ENCODE measurements at places on chromosomes 5 and 9.

DNA sequence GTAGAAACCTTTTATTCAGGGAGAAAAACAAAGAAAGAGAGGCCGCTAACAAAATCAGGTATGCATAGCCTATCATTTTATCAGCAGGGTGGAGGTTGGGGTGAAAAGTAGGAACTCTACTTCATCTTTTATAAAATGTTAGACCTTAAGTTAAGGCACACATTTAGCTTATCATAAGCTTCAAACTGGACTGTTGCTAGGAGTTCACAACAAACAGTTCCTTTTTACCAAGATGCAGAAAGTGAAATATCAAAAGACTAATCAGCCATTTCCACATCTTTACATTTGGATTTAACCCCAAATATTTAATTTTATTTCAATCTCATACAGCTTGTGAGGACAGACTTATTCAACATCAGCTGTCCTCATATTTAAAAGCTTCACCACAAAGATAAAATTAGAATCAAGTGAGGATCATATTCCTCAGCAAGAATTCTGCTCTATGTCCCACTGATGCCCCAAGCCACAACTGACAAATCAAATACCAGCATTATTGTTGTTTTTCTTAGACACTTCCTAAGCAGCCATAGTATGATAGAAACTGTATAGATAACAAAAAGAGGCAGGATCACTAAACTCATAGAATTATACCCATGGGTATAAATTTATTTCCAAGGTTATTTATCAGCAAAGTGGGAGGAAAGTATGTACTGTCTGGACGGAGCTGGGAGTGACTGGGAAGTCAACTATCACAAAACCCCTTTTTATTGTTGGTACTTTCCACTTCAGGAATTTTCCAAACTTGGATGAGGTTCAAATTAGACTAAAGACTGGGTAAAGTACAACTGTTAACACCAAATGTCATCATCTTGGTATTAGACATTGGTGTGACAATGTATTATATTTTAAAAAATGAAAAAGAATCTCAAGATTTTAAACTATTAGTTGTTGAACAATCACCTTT lies 29.9 kb upstream of the MYOT start:
- DNase-seq, result no peak

DNA sequence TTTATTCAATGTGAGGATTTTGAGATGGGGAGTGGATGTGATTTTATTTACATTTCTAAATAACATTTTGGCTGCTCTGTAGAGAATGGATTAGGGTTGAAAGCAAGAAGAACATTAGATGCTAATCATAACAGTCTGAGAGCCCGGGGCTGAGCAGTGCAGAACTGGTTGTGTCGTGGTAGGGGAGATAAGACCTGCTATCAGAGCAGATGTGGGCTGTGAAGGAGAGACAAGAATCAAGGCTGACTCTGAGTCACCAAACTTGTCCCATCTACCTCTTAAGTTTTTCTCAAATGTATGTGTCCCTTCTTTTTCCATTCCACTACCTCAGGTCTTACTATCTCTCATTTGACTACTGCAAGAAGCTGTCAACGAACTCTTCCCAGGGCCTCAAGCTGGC lies 35.4 kb upstream of the SLC28A3 start:
- DNase-seq, result no peak

- no peak for DNase-seq
Observed at GRCh38 chr9:13934416-13934815, 379.5 kb downstream of the NFIB start.

GRCh38 chr5:158119961-158120723 lies 261.2 kb upstream of the CLINT1 start:
- no peak for DNase-seq

GRCh38 chr5:10932426-10932825 lies 171.4 kb upstream of the DAP start:
- no peak for DNase-seq

- no peak for DNase-seq
Observed at GRCh38 chr5:53083927-53084326, 25.6 kb downstream of the MOCS2 start.

GRCh38 chr9:109166171-109166770 lies 778 bp downstream of the FRRS1L start:
- DNase-seq, result no peak

- no peak for DNase-seq
Observed at GRCh38 chr5:160379511-160379910, 9.1 kb upstream of the C1QTNF2 start.

DNA sequence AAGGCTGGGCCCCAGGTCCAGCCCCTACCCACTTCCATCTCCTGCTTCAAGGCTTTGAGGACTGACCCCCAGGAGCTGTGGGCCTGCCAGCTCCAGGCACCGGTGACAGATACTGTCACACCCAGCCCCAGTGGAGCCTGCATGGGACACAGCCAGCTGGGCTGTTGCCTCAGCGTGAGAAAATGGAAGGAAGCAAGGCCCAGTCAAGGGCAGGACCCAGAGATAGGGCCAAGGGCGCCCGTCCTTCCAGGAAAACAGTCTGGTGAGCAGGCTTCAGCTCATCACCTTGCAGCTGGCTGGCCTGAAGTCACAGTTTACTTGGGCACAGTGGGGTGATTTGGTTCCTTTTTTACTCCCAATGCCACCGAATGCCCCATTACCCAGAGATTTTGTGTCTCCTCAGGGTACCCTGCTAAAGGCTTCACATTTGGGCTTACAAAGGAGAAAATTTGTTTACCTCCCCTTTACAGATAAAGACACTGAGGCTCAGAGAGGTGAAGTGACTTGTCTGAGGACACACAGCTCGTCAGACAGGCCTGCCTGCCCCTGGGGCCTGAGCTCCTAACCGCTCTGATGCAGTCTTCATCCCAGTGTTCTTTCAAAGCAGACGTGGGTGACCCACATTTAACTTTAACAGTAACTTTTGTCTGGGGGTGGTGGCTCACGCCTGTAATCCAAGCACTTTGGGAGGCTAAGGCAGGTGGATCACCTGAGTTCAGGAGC lies 21.5 kb upstream of the WDR38 start:
- no peak for DNase-seq

All from vagina (tissue), 2 donors.